Fibroblast of skin of scalp (primary cell): ENCODE measurements at places on chromosomes 5 and 9.

GRCh38 chr9:128947527-128948301 is at the start of the genes DOLK and NUP188:
DOLK (minus strand) TSS chr9:128947603; CDS start chr9:128947303, 300 bp downstream.
NUP188 (plus strand) TSS chr9:128947699; CDS start chr9:128947720, 21 bp downstream.
- peak; percentile 91 for DNase-seq

DNA sequence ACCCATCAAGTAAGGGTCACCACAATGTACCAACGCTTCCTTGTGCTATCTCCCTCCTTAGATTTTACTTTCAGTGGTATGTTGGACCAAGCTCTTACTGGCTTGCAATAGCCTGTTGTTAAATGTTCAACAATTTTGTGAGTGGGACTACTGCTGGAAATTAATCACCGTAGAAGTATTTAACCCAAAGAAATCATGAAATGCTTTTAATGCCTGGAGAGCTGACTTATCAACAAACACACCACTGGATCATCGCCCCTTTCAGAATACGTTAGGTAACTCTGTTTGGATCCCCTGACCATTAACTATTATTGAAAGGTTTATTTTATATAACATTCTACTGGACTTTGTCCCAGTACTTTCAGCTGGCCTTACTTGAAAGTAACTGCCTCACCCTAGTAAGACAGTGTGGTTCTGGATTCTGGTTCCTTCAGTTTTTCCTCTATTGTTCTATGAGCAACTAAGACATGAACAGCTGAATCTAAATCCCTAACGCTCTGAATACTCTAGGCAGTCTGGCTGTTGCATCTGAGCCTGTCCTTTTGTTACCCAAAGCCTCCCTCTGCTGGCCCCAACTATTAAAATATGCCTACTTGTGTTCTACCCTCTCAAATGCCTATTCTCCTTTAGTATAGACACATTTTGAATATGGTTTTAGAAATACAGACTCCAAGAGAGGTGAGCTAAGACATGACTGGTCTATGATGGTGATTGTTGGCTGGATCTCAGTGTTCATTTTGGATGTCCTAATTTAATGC is 1203.4 kb upstream of the DMAC1 start:
- DNase-seq = peak; percentile 18

DNA sequence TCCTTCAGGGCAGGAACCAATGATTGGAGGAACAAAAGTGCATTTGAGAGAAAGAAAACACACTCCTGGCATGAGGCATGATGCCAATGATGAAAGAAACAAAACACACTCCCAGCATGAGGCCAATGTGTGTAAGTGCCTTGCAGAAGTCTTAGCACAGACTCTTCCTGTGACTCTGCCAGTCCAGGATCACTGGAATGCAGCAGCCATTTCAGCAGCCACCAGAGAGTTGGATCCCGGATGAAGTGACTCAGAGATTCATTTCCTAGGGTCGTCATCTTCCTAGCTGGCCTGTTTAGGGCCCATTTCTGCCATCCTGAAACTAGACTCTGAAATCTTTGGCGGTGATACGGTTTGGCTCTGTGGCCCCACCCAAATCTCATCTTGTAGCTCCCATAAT is 212.5 kb downstream of the CFAP90 start:
- DNase-seq = peak; percentile 85

- DNase-seq = no peak
Observed at GRCh38 chr5:152623951-152624350, 218.9 kb upstream of the NMUR2 start.

- DNase-seq = no peak
Observed at GRCh38 chr5:132280371-132281240, 13.6 kb upstream of the SLC22A4 start.

GRCh38 chr9:135994501-135995192 is 33.5 kb upstream of the UBAC1 start:
- no peak for DNase-seq

DNA sequence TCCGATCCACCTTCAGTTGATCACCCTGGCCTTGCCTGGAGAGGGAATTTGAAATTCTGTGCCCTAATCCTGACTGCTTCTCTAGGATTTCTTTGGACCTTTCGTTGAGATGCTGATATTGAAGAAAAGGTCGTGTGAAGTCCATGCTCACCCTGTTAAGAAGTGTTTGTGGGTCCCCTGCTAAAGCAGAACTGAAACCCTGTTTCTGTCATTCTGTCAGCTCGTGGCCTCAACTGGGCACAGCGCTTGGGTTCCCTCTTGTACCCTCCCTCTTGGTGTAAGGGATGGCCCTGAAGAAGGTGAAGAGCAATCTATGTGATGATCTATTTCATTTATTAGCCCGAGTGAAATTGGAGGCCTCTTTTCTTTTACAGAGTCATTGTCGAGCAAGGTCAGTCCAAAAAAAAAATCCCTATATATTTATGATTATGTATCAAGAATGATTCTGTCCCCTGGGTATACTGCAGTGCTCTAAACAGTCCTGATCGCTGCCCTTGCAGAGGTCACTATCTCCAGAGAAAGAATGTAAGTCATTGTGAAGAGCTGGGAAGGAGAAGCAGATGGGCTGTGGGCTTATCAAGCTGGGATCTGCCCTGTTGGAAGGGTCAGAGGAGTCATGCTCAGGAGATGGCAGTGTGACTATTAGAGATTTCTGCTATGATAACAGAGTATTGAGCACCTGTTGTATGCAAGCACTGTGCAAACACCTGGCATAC is 56.1 kb downstream of the WWC1 start:
- no peak for DNase-seq

DNA sequence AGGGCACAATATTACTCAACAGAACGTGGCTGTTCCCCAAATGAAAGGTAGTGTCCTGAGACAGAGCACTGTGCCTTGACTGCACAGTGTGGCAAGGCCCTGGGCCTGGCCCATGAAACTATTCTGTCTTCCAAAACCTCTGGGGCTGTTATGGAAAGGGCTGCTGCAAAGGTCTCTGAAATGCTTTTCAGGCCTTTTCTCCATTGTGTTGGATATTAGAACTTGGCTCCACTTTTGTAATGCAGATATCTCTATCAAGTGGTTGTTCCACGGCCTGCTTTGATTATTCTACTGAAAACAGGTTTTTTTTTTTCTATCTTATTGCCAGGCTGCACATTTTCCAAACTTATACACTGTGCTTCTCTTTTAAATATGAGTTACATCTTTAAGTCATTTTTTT is 777.5 kb upstream of the TYRP1 start:
- no peak for DNase-seq

- DNase-seq = no peak
Observed at GRCh38 chr9:109115931-109116526, 3.7 kb downstream of the TMEM245 start.

GRCh38 chr5:13944560-13945199 is at the start of gene DNAH5:
DNAH5 (minus strand) TSS chr5:13944688; CDS start chr5:13944438, 250 bp downstream.
- no peak for DNase-seq
